NCI-H2171 treated with DMSO at 0.1 percent for 48 hours (cell line): ENCODE measurements at places on chromosomes 1 and 21.

DNA sequence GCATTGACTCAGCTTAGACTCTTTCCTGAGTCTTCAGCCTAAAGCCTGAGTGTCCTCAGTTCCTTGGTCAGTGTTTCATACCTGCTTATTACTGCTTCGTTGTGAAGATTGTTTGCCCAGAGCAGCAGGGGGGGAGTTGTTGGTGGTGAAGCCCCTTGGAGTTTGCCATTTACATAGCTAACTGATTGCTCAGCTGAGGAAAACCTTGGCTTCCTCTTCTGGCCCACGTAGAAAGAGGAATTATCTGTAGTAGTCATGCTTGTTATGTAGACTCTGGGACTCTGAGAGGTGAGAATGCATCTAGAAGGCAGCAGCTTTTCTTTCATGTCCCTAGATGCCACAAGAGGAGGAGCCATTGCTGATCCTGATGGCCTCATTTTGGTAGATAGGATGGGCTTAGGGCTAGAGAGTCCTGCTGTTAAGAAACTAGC is 125.9 kb downstream of the MAST2 start:
- no peak for DNase-seq

- DNase-seq, result no peak
These were observed 441 bp downstream of the PPT1 start for GRCh38 chr1:40096646-40096976.

- DNase-seq, result no peak
These were observed 19.7 kb downstream of the ARHGEF11 start for GRCh38 chr1:157025856-157026255.

DNA sequence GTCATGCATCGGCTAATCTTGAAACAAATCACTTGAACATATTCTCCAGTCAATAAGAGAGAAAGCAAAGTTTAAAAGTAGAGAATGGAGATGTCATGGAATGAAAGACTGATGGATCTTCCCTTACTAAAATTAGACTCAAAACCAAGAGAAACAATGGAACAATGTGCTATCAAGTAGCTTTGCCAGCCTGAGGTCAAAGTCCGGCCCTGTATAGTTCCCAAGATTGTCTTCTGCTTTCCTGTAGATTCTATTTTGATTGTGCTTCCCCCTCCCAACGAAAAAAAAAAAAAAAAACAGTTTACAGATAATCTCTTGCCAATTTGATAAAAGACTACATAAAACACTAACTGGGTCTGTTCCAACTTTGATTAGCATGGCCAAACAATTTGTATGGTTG is 40.8 kb upstream of the KIRREL1 start:
- DNase-seq, result no peak

DNA sequence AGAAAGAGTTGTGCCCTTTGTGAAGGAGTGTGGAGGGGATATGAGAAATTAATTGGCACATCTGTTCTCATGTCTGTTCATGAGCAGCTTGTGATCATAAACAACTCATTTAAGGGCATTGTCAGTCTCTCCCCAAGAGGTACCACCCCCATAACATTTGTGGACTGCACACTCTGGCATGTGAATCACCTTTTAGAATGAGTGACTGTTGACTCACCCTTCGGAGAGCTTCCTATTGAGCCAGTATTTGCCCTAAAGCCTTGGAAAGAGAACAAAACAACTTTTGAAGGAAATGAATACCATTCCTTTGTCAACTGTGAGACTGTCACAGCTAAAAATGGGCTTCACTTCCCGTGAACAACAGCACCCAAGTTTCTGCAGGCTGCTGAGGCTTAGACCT is 27.5 kb upstream of the MYSM1 start:
- DNase-seq, result peak; percentile 64

DNA sequence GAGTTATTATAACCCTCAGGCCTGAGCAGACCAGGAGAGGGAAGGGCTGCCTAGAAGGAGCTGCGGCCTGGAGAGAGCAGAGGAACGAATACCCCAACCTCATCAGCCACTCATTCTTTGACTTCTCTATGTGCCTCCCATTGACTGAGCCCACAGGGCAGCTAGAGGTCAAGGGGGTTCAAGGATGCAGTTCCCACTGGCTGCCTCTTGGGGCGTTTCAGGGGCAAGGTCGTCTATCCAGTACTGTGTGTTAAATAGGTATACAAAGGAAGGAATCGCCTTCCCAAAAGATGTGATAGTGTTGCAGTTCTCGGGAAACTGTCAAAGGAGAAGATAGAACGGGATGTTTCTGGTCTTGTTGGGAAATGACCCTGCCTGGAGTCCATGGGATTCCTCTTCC is 250.6 kb downstream of the PRDM2 start:
- no peak for DNase-seq

GRCh38 chr1:205583461-205584130 is 48.2 kb downstream of the ELK4 start:
- no peak for DNase-seq

DNA sequence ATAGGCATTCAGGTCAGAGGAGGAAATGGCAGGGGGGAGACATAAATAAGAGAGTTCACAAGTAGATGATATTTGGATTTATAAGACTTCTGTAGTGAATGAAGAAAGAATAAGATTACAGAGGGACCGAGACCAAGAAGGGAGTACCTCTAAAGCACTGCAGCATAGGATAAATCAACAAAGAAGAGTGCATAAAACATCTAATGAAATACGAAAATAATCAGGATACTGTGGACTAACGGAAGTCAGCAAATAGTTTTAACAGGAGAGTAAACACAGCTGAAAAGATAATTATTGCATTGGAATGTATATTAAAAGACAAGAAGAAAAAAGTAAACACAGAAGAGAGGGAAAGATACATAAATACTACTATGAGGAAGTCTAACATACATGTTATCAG is 921.9 kb upstream of the PRMT6 start:
- no peak for DNase-seq

DNA sequence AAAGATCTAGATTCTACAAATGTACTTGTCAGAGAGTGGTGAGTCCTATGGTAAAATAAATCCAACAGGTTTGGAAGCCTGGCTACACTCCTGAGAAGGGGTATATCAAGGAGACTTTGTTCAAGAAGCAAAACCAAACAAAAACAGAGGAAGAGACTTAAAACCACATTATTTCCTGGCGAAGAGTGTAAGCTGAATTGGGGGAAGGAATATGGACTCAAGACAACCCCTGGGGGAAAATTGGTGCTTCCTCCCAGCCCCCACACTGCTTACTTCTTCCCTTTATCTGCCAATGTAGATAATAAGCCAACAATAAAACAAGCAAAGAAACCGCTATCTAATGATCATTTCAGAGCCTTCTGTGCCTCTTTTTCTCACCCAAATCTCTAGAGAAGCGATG is 48.4 kb upstream of the ZBTB18 start:
- DNase-seq, result no peak

GRCh38 chr1:156157506-156157905 is 4.1 kb downstream of the SEMA4A start:
- DNase-seq, result no peak

DNA sequence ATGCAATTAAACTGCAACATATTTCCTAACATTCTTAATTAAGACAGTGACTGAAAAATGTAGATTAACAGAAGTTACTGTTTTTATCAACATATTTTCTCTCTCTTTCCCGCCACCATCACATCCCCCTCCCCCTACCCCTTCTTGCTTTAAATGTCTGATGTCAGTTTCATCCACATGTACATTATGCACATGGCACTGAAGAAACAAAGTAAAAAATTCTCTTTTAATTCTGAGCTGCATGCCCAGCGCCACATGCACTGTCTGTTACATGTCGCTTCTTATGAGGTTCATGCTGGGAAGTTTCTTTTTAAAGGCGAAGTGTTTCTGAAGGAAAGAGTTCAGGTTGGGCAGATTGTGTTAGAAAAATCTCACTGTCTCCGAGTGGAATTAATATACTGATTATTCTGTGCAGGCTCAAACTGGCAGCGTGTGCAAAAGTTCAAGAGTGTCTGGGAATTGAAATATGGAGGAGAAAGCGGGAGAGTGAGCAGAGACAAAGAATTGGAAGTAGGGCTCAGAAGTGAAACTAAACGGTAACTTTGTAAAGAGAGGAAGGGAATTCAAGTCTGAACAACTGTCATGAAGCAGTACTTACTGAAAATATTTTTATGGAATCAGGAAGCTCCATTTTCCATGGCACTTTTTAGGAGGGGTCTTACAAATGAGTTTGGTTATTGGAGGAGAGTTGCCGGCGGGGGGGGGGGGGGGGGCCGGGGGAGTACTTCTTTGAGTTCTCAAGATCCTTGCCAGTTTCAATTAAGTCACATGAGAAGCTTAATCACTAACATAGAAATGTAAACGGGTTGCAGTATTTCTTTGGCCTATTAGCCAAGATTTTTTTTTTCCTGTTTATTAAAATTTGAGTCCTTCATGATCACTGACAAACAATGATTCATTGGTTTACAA is 217.6 kb downstream of the SDCCAG8 start:
- no peak for DNase-seq
